ENCODE measurements at places on chromosomes 5 and 9.
A peak's percentile ranks its signal among the peaks of the same experiment; 100 is the strongest.

DNA sequence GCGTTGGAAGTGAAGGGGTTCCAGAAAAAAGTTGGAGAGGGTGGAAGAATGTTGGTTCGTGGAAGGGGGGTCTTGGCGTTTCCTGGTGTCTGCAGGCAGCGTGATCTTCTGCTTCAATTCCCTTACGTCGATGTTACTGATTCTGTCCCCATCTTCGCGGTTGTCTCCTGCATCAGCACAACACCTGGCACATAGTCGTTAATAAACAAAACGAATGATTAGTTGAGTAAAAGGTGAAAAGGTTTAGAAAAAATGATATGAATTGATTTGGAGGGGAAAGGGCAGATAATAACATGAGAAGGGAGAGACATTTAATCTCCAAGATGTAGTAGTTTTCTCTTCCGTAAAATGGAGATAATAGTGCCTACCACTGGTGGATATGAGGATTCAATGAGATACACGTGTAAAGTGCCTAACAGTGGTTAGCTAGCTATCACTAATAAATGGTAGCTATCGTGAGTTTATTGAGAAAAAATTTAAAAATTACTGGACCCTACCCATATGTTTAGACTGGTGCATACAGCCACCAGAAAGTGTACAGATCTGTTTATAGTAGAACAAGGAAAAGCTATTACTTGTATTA is 556 bp downstream of the MTREX start:
- peak; percentile 2 for DNase-seq

DNA sequence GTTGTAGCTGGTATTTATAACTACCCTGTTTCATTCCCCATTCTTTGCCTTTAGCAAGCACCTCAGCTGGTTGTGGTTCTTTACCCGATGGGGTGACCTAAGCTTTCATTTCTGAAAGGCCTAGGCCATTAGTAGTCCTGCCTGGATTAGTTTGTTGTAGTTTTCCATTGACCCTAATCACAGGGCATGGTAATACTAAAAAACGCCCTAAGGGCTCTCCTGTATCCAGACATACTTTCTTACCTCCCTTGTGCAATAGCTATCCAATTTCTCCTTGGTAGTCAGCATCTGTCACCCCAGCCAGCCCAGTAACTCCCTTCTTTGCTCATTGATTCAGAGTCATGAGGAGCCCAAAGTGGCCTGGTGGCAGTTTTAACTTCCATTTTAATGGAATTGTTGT is 24.0 kb downstream of the TMOD1 start:
- DNase-seq: no peak

GRCh38 chr5:138844812-138845513 is 30.2 kb downstream of the LRRTM2 start:
- no peak for DNase-seq

DNA sequence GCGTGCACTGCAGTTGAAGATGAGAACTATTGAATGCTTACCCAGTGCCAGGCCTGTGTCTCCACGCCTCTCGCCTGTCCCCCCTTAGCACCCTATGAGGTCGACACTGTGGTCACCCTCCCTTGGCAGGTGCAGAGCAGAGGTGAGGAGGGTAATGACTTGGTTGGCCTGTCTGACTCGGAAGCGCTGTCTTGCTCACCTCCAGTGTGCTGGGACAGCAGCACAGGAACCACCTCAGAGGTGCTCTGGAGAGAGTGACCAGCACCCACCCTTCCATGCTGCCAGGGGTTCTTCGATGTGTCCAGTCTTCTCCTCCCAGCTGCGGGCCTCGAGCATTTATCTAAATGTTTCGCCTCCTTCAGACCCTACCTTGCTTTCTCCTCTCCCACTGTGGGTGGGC is 178.3 kb upstream of the IRX2 start:
- no peak for DNase-seq

DNA sequence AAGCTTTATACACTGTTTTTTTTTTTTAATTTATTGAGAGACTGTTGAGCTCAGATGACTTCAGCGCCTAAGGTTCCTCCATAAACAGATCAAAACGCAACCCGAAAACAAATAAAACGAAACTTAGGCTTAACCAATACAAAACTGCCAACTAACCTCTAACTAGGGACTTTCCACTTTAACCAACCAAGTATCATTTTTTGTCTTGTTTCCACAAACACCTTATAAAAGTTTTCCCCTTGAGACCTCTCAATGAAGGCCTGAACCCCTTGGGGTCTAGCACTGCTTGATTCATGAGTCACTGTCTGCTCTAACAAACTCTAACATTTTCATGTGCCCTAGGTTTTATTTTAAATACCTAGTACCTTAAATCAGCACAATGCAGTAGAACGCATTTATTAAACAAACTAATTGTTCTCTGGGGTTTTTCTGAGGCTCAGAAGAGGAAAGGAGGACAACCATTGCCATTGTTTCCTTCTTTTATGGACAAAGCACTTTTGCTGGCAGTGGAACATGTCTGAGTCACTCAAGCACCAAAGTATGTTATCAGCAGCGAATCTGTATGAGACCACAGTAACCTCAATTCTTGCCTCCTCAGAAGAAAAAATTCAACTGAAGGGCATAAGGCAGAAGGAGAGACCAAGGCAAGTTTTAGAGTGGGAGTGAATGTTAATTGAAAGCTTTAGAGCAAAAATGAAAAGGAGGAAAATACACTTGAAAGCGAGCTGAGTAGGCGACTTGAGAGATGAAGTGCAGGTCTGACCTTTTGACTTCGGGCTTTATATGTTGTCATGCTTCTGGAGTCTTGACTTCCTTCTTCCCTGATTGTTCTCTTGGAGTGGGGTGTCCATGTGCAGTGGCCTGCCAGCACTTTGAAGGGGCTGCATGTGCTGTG is 97.7 kb upstream of the HCN1 start:
- no peak for DNase-seq

DNA sequence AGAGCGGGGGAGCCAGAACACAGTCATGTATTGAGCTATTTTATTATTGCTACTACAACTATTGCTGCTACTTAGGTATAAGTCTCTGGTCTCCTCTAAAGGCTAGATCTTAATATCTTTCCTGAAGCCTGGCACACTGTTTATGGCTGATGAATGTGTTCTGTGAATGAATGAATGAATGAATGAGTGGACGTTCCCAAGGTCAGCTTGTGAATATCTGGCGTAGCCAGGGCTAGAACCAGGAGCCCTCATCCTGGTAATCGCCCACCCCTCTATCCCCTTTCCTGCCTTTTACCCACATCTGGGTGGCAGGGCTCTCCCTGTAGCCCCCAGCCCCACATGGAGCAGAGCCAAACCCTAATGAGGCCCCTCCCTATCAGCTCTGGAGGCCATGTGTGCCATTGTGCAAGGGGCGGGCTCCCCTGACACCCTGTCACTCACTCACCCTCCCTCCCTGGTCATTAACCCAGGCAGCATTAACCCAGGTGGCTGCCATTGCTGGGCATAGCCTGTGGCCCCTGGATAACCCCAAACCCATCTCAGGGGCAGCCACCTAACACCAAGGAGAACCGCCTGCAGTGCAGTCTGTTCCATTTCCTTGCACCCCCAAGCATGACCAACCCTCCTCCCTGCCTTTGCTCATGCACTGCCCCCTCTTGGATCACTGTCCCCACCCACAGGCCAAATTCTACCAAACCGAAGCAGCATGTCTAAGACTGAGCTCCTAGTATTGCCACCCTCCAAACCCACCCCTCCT is 2.0 kb upstream of the AKNA start:
- no peak for DNase-seq

DNA sequence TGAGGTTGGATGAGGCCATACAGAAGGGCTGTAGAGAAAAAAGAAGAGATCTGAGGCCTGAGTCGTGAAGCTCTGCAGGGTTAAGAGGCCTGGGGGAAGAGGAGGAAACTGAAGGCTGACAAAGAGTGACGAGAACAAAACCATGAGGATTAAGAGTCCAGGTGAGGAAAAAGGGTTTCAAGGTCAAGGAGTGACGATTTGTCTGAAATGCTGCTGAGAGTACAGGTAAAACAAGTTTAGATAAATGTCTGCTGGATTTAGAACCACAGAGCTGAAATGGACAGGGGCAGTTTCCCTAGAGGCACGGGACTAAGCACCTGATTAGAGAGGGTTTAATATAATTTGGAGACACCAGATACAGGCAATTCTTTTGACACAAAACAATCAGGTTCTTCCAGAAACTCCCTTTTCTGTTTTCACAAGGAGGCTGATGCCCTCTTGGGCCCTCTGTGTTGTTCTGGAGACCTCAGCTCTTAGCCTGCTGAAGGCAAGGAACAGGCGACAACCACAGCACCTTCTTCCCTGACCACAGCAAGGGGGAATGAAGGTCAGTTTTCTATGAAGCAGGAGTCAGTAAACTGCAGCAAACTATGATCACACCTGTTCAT is 14.6 kb upstream of the GCNT1 start:
- DNase-seq: no peak

DNA sequence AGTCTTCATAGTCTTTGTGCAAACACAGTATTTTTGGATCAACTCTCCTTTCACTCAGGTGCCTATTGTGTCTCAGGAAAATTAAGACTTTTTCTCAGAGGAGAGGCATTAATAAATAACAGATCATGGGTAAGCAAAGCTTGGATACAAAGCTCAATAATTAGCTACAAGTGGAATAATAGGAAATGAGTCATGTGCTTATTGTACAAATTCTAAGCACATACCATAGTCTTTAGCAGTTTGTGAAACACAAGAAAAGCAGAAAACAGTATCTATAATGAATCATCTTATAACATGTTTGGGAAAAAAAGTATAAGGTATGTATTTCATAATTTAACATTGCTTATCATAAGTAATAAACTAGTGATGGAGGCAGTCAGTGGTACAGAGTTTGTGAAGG is 477.0 kb downstream of the CDH10 start:
- no peak for DNase-seq

GRCh38 chr9:86424251-86424891 is 70.2 kb upstream of the TUT7 start:
- DNase-seq: no peak

- DNase-seq: no peak
Measured at GRCh38 chr9:115391168-115391825, 273.3 kb upstream of the TNC start.

DNA sequence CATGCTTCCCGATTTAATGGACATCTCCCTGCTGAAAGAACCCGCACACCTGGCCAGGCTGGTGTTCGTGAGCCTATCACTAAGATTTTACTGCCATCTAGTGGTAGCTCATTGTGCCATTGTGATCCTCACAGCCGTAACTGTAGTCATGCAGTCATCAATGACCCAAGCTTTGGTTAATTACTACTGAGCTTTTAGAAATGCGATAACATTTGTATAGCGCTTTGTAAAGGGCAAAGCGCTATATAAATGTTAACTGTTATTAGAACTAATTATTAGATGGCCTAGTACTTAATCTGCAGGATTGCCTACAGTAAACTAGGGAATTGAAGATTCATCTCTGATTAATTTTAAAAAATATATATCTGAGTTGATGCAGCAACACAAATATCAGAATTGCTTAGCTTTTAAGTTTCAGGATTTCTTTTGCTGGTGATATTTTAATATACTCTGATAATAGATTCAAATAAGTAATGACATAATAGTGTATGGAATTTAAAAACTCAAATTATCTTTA is 90.2 kb downstream of the HACD4 start:
- DNase-seq: peak; percentile 4

- no peak for DNase-seq
Measured at GRCh38 chr5:175874462-175875139, 3.2 kb downstream of the CPLX2 start.

GRCh38 chr5:148963664-148964063 is 99.2 kb downstream of the SH3TC2 start:
- no peak for DNase-seq

DNA sequence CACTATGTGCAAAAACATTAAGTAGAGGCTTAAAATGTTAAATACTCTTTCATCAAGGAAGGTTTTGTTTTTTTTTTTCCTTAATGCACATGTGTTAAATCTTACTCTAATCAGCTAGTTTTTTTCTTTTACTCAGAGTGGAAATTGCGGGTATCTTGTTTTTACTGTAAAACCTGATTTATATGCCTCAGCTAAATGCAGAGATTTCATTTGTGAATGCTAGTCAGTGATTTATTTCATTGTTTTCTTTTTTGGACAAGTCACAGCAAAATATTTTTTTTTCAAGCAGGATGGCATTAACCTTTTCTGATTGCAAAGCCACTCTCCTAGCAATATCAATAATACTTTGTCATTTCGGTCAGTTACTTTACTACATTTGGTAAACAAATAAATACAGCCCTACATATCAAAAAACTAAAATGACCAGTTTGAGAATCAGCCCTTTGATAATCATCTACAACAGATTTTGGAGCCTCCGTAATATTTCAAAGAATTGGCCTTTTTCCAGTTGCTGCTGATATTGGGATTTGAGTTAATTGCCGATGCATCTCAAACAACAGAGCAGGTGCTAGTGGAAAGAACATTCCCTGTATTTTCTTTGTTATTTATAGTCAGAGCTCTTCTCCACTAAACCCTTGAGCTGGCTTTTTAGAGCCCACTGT is 579.2 kb upstream of the ZNF608 start:
- DNase-seq: no peak

GRCh38 chr9:125942125-125942524 is 195.0 kb downstream of the PBX3 start:
- DNase-seq: no peak

GRCh38 chr5:103890313-103890712 is 327.7 kb upstream of the NUDT12 start:
- no peak for DNase-seq

DNA sequence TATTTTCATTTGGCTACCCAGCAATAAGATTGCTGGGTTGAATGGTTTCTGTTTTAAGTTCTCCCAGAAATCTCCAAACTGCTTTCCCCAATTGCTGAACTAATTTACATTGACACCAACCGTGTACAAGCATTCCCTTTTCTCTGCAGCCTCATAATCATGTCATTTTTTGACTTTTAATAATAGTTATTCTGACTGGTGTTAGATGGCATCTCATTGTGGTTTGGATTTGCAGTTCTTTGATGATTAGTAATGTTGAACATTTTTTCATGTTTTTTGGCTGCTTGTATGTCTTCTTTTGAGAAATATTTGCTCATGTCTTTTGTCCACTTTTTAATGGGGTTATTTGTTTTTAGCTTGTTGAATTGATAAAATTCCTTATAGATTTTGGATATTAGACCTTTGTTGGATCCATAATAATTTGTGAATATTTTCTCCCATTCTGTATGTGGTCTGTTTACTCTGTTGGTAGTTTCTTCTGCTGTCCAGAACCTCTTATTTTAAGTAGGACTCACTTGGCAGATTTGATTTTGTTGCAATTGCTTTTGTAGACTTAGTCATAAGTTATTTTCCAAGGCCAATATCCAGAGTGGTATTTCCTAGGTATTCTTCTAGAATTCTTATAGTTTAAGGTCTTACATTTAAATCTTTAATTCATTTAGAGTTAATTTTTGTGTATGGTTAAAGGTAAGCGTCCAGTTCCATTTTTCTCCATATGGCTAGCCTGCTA is 793.7 kb downstream of the BRINP1 start:
- no peak for DNase-seq

GRCh38 chr9:109639674-109640579 is 140.1 kb upstream of the PALM2AKAP2 start:
- DNase-seq: no peak

DNA sequence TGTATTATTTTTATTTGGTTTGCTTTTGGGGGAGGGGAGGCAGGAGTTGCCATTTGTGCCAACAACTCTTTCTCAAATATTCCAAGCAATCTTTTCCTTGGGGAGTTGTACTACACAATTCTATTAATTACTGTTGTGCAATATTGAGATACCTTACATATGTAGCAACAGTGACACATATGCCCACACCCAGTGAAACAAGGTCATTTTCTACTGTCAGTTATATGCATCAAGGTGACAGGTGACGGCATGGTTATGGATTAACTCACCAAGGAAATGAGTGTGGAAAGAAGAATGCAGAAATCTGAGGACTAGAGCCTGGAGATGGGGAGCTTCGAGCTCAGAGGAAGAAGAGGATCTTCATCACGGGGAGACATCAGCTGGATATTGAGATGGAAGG is 17.9 kb upstream of the MSMP start:
- DNase-seq: no peak

- DNase-seq: no peak
Measured at GRCh38 chr9:71146511-71146910, 25.1 kb upstream of the TRPM3 start.
